ENCODE measurements at places on chromosomes 4 and X.

DNA sequence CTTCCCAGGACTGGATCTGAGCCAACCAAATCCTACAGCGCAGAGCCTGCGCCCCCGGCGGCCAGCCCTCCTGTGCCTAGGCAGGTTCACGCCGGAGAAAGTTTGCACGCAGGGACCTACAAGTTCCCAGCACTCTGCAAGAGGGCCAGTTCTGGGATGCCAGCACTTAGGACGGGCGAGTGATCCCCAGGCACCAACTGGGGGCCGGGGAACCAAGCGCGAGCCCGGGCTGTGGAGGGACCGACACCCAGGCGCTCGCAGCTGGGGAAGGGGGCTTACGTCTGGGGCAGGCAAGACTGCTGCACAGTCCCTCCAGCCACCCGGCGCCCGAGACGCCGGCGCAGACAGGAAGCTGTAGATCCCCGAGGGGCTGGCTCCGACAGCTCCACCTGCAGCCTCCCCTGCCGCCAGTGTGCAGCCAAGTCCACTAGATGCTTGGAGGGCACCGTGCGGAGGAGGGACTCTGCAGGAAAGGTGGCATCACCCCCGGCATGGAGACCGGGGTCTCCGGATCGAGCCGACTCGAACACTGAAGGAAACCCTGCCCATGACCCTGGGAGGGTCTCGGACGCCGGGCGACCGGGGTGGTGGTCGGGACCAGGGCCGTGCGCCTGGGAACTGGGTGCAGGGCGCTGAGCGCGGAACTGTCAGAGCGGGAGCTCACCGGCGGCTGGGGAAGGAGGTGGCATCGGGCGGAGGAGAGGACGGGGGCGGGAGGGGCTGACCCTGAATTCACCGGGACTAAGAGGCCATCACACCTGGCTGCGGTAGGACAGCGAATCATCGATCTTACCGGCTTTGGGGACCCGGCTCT is 566 bp downstream of the CORIN start:
- DNase-seq: peak; percentile 63

GRCh38 chrX:71923516-71923915 is 12.9 kb downstream of the NHSL2 start:
- no peak for DNase-seq

DNA sequence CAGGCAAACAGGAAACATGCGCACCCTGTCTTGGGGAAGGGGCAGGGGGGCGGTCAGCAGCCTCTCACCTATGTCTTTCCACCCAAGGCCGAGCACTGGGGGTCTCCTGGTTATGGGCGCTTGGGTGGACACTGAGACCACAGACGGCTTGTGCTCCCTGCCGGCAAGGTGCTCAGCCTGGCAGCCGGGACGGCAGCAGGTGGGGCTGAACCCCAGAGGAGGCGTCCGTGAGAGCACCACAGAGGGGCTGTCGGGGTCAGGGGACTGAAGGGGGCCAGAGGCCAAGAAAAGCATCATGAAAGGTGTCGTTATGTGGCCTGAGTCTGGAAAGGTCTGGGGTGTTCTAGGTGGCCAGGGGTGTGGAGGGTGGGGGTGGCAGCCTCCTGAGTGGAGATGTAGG is 19.6 kb downstream of the DOK7 start:
- no peak for DNase-seq

DNA sequence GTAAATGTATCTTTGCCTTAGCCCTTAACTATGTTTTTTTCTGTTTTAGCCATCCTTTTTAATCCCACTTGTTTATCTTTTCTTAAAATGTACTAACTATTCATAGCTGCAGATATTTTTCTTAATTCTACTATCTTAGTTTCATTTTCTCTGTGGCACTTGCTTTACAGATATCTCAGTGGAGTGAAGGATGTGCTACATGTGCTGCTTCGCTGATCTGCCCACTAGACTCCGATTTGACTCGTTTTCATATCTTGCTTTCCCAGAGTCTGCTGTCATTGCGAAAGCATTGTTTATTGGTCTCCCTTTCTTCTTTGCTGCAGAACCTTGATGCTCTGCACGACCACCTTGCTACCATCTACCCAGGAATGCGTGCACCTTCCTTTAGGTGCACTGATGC is 30.6 kb downstream of the GUCY1B1 start:
- no peak for DNase-seq

DNA sequence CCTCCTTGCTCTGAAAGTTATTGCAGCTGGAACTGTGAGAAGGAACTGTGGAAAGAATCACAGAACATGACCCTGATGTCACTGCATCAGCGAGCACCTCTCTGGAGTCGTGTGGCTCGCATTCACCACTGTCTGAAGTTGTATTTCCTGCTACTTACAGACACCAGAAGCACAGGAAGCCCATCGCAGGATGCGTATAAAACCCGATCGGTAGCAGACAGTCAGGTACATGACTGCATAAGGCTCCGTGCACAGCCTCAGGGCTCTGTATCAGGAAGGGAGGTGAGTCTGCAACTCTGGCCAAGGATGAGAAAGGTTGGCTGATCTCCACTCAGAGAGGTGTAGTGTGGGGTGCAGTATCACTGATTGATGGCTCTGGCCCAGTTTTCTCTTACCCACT is 134.4 kb downstream of the EVC2 start:
- no peak for DNase-seq

- DNase-seq: no peak
Observed at GRCh38 chrX:5054852-5055251, 1173.8 kb downstream of the NLGN4X start.

DNA sequence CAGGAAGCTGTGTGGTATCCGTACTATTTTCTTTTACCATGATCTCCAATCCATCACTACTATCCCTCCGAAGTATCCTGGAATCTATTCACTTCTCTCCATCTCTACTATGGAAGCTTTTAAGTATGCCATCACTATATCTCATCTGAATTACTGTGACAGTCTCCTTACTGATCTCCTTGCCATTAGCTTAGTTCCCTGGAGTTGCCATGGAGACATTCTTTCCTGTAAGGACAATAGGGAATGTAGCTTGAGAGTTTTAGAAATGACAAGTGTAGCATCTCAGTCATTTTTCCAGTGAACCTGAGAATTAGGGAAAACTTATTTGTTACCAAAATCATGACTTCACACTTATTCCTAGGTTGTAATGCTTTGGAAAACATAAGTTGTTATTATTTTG is 86.3 kb downstream of the HPGD start:
- no peak for DNase-seq

DNA sequence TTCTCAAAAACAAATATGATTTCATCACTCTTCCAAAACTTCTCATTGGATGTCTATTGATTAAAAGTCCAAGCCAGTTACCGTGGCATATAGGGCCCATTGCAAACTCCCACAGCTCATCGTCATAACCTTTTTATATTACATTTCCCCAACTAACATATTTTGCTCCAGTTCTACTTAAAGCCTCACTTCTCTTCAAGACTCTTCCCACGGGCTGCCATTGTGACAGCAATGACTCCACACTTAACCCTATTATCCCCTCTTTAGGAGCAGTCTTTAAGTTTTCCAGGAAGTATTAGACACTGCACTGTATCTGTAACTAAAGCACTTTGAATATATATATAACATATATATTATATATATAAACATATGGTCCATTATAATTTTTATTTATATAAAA is 44.5 kb downstream of the DTHD1 start:
- no peak for DNase-seq

GRCh38 chrX:20212486-20213089 is 54.1 kb downstream of the RPS6KA3 start:
- DNase-seq: no peak

- DNase-seq: no peak
Observed at GRCh38 chrX:132624466-132624865, 135.6 kb upstream of the MBNL3 start.

DNA sequence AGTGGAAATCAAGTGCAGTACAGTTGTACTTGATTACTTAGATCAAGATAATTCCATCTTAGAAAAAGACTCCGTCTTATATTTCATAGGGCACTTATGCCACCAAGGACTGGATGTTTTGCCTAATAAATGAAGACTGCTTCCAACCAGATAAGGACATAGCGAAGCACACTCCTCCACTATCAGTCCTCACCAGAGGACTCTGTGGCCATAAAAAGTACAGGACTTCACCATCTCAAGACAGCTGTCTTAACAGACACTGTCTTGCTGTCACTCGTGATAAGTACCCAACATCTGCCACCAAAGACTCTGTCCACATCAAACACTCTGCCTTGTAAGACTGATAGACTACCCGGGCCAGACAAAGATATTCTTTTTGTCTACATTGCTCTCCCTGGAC is 352.0 kb downstream of the TRAM1L1 start:
- no peak for DNase-seq

GRCh38 chr4:69874507-69874906 is 14.6 kb upstream of the SULT1E1 start:
- DNase-seq: no peak

- no peak for DNase-seq
Observed at GRCh38 chr4:128670513-128670912, 139.0 kb upstream of the JADE1 start.

GRCh38 chrX:121851033-121851432 is 803.6 kb downstream of the GLUD2 start:
- no peak for DNase-seq

- no peak for DNase-seq
Observed at GRCh38 chr4:26060286-26060685, 146.3 kb downstream of the SMIM20 start.

- DNase-seq: no peak
Observed at GRCh38 chrX:9591496-9591895, 126.6 kb downstream of the TBL1X start.

GRCh38 chrX:37485429-37485828 is 86.0 kb upstream of the LANCL3 start:
- no peak for DNase-seq

- no peak for DNase-seq
Observed at GRCh38 chrX:7711167-7711566, 131.8 kb upstream of the VCX start.

DNA sequence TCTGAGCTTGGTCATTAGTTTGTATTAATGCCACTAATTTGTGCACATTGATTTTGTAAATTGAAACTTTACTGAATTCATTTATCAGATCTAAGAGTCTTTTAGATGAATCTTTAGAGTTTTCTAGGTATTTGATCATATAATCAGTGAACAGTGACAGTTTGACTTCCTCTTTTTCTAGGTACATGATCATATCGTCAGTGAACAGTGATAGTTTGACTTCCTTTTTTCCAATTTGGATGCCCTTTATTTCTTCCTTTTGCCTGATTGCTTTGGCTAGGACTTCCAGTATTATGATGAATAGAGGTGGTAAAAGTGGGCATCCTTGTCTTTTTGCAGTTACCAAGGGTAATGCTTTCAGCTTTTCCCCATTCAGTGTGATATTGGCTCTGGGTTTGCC is 421.4 kb upstream of the CPXCR1 start:
- DNase-seq: no peak

GRCh38 chrX:22025751-22026150 is 6.4 kb upstream of the PHEX start:
- DNase-seq: peak; percentile 3

GRCh38 chrX:118346258-118347094 is 570 bp downstream of the WDR44 start:
- peak; percentile 21 for DNase-seq

DNA sequence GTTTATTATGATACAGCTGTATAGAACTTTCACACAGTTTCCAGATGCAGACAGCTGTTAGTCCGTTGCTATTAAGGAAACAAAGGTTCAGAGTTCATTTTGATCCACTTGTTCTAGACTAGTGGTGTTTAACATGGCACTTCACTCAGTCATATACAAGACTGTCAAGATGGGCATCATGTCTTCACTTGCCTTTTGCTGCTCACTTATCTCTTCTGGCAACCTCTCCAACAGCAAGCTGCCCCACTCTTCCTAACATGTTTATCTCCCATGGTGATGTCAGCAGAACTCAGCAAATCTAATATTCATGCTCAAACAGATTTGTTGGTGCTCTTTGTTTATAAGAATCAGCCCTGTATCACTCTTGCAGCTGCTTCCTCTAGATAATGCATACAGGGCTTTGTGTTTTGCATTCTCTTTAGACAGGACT is 236.2 kb upstream of the HAND2 start:
- no peak for DNase-seq

- DNase-seq: no peak
Observed at GRCh38 chr4:81352446-81352835, 119.3 kb downstream of the RASGEF1B start.

DNA sequence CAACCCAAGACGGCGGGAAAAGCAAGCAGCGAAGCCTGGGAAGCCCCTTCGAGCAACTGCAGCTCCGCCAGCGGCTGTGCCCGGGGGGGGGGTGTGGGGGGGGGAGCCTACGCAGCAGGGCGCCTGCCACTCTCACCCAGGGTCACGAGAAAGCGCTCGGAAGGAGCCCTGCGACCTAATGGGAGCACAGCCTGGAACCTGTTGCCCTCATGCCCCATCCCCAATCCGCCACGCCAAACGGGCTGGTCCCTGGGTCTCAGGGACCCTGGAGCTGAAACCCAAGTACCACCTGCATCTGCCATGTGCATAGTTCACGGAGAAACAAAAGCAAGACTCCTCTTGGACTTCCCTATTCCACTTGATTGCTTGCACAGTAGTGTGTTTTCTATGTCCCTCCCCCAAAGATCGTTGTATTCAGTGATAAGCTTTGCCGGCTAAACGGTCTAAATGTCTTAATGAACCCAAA is 359 bp upstream of the GAB3 start:
- DNase-seq: no peak

GRCh38 chr4:154984148-154984547 is 203.1 kb downstream of the RBM46 start:
- no peak for DNase-seq

GRCh38 chr4:81505726-81506125 is 34.0 kb upstream of the RASGEF1B start:
- no peak for DNase-seq

GRCh38 chrX:22117633-22118032 is 85.5 kb downstream of the PHEX start:
- DNase-seq: no peak

GRCh38 chr4:140065393-140065792 is 88.6 kb downstream of the MAML3 start:
- no peak for DNase-seq

GRCh38 chr4:174467107-174467506 is 55.2 kb downstream of the HPGD start:
- no peak for DNase-seq

DNA sequence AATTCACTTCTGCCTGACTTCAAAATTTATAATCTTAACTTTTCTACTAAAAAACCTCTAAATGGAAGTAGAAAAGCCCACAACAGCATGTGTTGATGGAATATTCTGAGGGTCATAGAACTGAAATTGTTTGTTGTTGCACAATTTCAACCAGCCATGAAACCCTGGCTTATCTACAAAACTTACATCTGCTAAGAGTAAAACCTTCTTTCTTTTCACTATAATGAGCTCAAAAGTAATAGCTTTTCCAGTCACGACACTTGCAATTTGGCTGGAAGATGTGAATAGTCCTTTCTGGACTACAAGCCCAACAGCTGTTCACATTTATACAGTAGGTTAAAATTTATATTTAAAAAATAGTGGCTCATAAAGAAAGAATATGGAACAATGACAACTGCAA is 250.0 kb downstream of the GPAT3 start:
- no peak for DNase-seq

GRCh38 chr4:125432078-125432477 is 117.3 kb downstream of the FAT4 start:
- peak; percentile 1 for DNase-seq

- DNase-seq: no peak
Observed at GRCh38 chrX:13283950-13284546, 35.8 kb downstream of the ATXN3L start.
